ENCODE measurements at places on chromosomes 3 and 15. TPM values are rescaled to one million over a fixed set of nuclear protein-coding genes. Genes with fewer than 3 reads are reported as not detected.

DNA sequence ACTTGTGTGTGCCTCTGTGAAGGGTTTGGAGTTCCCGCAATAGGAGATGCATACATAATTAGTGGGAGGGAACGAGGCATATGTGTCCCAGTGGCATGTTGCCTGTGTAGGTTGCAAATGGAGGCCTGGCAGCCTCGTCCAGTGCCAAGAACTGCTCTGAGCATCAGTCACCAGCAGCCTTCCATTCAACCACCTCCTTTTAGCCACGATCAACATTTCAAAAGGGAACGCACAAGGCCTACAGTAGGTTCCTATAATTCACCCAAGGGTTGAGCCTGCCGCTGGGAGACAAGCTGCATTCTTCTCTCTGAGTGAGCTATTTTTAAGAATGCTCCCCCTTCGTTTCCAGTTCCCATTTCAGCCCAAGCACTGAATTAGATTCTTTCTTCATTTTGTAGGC lies 78.8 kb upstream of the CTNNB1 start:
- DNase-seq: no peak

GRCh38 chr3:187107989-187108388 lies 31.3 kb downstream of the RPL39L start:
- no peak for DNase-seq

- DNase-seq: no peak
Observed at GRCh38 chr15:96303503-96304056, 26.9 kb upstream of the NR2F2 start.

GRCh38 chr3:188817103-188817934 lies 354.5 kb upstream of the TPRG1 start:
- DNase-seq: no peak

ARNT2 gene
- total RNA-seq: 4.1 TPM

GRCh38 chr3:9736831-9737230 lies 5.3 kb downstream of the BRPF1 start:
- no peak for DNase-seq

DNA sequence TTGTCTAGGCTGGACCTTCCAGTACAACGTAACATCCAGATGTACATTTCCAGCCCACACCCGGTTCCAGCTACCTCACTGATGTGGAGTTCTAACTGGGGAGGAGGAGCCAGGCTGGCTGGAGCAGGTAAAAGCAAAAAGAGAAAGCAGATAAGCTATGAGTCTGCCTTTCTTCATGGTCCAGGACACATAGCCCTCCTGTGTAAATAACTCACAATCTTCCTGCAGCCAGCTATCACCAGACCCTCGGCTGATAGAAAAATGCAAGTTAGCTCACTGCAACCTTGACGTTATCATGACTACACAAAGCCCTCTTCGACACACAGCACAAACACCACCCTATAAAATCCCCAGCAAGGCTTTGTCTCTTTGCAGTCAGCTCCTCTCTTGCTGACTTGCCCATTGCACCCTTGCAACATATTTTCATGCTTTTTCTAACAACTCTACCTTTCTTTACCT lies 20.5 kb upstream of the ELP6 start:
- no peak for DNase-seq

ETV5 gene
- 3.4 TPM for total RNA-seq

GRCh38 chr3:48598323-48599076 lies 3.4 kb upstream of the COL7A1 start:
- peak; percentile 80 for DNase-seq

DNA sequence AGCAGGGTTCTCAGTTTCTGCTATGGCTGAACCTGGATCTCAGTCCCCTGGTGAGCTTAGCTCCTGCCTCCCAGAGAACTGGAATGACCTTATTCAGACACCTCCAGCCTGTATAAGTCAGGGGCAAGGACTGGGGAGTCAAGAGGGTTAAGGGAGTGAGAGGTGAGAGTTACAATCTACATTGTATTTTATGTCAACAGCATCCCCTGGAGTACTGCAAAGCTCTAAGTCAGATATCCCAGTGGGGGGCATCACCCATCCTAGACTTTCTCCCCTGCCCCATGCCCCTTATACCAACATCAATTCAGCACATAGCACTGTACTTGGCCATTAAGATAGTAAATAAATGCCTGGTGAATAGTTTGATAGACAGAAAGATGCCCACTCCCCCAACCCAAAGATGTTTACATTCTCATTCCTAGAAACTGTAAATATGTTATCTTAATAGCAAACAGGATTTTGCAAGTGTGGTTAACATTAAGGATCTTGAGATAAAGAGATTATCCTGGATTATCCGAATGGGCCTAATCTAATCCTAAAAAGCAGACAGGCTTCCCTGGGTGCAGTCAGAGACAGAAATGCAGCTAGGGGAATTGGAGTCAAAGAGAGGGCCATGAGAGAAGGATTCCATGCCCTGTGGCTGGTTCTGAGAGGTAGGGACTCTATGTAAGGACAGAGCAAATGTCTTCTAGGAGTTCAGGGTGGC lies 132.3 kb upstream of the RASGRP1 start:
- no peak for DNase-seq

DNA sequence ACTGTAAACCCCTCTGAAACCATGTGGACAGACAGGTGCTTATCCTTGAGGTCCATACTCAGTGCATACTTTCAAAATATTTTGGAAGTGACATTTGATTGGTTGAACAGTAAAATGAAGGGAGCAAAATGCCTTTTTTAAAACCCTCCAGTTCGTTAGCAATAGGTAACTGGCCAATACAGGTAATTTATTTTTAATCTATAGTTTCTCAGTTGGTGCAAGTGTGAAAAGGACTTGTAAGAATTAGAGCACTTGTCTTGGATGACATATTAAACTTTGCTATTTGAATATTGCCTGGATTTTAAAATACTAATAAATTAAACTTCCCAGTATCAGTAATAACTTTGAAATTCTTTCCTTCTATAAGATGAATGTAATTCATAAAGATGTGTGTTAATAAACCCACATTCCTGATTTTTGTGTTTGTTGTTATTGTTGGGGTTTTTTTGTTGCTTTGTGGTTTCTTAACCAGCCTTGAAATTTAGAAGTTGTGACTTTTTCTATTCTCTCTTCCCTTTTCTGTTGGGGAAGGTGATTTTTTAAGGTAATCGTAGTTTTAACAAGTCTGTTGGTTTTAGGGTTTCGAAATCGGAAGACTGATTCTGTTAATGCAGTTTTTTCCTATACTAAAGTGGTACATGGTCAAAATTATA lies 90.0 kb downstream of the STT3B start:
- DNase-seq: no peak

DNA sequence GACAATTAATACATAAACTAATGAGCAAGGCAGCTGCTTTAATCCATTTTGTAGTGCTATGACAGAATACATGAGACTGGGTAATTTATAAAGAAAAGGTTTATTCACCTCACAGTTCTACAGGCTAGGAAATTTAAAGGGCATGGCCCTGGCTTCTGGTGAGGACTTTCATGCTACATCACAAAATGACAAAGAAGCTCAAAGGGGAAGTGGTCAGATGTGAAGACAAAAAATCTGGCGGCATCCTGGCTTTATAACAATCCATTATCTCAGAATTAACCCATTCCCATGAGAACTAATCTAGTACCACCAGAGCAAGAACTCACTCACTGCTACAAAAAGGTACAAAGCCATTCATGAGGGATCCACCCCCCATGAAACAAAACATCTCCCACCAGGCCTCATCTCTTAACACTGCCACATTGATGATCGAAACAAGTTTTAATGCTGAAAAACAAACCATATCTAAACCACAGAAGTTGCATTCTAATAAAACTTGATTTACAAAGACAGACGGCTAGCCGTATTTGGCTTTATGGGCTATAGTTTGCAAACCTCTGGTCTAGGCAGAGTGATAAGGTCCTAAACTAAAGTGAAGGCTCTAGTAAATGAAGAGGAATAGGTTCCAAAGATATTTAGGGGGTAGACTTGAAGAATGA lies 44.2 kb downstream of the GSK3B start:
- no peak for DNase-seq

- no peak for DNase-seq
Observed at GRCh38 chr3:159751752-159752151, 236.9 kb upstream of the IL12A start.

DNA sequence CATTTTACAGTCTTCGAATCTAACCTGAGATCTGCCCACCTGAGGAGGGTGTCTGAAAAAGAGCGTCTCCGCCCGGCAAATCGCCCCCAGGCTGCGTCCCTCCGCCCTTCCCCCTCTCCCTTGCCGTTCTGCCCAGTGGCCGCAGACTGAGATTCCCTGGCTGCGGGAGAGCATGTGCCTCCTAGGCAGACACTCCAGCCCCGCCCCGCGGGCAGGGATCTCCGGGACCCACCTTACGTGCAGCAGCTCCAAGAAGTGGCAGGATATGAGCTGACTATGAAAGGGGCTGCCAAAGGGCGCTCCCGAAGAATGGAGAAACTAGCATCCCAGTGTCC lies 2.7 kb upstream of the WNT5A start:
- DNase-seq: peak; percentile 41

DNA sequence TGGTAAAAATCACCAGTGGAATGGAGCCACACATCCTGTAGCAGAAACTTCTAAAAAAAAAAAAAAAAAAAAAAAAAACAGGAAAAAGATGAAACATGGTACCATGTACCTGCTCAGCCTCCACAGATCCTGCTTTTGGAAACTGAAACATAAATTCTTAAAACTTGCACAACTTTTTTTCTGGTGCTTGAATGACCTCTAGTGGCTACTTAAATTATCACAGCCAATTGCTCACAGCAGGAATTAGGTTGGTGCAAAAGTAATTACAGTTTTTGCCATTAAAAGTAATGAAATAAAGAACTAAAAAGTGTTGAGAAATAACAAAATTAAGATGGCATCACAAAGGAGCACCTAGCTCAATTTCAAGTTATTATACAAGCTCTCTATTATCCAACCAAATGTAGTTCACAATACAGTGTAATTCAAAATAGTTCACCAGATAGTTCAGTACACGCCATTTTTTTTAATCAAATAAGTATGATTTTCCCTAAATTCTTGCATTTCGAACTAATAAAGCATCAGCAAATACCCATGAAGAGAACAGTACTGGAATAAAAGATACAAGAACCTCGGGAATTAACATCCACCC lies 80.6 kb downstream of the ULK4 start:
- no peak for DNase-seq

PLCH1 gene
- 0.50 TPM for total RNA-seq

- DNase-seq: no peak
Observed at GRCh38 chr3:11381141-11381540, 108.9 kb downstream of the ATG7 start.

CPN2 gene
- 0.40 TPM for total RNA-seq

DUOX1 gene
- total RNA-seq: 0.50 TPM

FEZF2 gene
- not detected for total RNA-seq

DNA sequence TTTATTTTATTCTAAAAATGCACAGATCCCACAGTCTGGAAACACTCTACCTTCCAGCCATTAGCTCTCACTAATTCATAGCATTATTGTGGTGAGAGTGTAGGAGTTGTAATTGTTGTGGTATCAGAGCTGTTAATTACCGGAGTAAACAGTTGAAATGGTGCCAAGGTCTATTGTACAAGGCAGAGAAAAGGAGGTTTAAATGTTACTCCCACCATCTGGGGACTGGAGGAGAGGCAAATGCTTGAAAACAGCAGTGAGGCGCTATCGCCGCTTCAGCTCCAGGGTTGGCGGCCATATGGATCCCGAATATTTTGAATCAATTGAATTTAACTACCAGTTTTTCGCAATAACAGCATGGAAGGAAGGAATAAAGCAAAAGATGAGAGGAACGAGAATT lies 113.1 kb upstream of the C15orf61 start:
- DNase-seq: no peak

- no peak for DNase-seq
Observed at GRCh38 chr15:89489376-89489775, 7.0 kb downstream of the RHCG start.

DNA sequence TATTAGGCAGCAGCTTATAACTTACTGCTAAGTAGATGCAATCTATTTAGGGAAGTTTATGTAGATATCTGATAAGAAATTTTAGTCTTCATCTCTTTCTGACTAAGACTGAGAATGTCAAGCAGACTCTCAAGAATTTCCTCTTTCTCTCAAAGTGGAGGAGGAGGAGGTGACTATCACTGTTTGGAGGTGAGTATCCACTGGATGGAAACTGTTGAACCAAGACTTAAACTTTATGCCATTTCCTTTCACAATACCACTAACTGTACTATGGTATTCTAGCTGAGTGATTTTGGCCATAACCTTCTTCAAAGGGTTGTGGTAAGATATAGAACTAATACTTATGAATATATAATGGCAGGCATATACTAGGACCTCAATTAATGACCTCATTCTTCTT lies 64.6 kb downstream of the TPRG1 start:
- DNase-seq: no peak

Data from left ventricle myocardium superior (tissue), 1 donor.